ENCODE measurements at places on chromosomes 3 and 15.

DNA sequence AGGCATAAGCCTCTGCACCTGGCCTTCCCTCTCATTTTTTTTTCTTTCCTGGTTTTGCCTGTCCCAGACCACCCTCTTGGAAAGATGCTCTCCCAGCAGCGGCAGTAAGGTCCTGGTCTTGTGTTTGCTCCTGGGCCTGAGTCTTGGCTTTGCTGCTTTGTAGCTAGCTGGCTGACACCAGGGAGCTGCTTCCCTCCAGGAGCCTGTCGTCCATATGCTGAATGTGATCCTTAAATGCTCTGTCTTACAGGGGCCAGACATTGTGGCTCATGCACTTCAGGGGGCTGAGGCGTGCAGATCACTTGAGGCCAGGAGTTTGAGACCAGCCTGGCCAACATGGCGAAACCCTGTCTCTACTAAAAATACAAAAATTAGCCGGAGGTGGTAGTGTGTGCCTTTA is 17.2 kb downstream of the FLNB start:
- no peak for DNase-seq

- no peak for DNase-seq
Observed at GRCh38 chr3:149459491-149460059, 14.9 kb upstream of the TM4SF4 start.

DNA sequence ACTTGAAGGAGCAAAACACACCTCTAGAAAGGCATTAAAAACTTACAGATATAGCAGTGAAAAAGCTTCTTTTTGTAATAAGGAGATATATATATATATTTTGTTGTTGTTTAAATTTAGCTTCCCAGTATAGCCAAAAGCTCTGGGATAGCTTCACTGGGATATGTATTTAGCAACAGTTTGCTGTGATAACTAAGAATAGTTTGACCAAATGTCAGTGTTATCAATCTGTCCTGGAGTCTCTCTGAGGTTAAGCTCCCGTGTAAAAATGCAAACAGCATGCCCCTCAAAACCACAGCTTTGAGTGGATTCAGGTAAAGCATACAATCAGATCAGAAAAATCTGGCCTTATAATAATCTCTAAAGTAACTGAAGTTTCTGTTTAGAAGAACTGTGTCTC is 2.9 kb downstream of the CADPS start:
- DNase-seq: no peak

DNA sequence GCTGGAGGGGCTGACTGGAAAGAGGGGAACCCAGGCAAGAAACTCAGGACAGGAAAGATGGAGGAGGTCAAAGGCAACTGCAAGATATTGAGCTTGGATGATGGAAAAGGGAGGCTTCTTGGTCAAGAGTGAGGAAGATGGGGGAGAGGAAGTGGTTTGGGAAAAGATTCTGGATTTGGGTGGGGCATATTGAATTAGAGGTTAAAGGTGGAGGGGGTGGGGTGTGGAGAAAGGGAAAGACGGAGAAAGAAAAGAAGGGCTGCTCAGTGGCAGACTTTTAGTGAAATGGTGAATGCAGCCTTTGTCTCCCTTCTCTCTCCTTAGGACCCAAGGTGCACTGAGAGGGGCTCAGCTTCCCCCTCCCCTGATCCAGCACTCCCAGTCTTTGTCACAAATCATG is 655 bp upstream of the FAM3D start:
- DNase-seq: no peak

DNA sequence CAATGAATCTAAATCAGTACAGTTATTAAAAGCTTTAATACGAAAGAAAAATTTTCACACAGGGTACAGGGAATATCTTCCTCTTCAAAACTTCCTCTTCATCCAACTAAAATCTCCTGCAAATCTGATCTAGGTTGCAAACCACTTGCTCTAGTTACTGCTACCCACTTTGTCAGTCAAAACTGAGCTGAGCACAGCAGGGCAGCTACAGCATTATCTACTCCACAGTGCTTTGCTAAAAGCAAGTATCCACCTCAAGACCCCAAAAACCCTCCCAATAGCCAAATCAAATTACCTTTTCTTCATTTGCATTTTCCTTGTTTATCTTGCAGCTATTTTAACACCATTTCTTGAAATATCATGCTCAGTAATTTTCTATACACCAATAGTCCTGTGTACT is 14.7 kb downstream of the ZNF280D start:
- no peak for DNase-seq

Data from aorta (tissue), 5 donors.